ENCODE measurements at places on chromosomes 5 and 9. TPM values are rescaled to one million over a fixed set of nuclear protein-coding genes. Genes with fewer than 3 reads are reported as not detected.
A peak's percentile ranks its signal among the peaks of the same experiment; 100 is the strongest.

The ELAVL2 gene
- 0.62 TPM for total RNA-seq

The ADRA1B gene
- 0.67 TPM for total RNA-seq

GRCh38 chr9:104319685-104320084 is 184.4 kb upstream of the OR13F1 start:
- ATAC-seq = no peak

DNA sequence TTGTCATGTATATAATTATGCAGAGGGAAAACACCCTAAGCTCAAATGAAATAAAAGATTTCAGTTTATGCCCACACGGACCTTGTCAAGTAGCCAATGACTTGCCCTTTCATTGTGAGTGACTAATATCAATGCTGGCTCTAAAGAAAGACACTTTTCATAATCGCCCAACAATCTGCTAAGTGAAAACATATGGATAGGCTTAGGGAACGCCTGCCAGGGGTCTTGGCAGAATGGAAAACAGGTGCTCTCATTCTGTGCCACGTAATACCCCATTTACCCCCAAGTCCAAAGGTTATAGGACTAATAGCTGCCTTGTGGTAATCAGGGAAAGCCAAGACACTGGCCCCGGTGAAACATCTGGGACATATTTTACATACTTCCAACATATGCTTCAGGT is 157.7 kb downstream of the SLF1 start:
- ATAC-seq = no peak

DNA sequence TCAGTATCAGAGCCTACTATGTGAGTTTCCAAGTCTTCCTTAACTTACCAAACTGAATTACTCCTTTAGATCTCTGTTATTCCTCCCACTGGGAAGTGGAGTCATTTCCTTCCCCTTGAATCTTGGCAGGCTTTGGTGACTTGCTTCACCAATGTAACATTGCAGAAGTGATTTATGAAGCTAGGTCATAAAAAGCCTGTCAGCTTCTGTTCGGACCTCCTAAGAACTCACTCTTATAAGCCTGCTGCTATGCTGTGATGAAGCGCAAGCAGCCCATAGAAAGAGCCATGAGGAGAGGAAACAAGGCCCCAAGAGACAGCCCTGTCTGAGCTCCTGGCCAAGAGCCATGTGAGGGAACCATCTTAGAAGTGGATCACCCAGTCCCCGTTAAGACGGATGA is 14.2 kb upstream of the FOXB2 start:
- ATAC-seq = no peak

GRCh38 chr5:154483654-154484392 is 5.8 kb upstream of the HAND1 start:
- ATAC-seq = no peak

DNA sequence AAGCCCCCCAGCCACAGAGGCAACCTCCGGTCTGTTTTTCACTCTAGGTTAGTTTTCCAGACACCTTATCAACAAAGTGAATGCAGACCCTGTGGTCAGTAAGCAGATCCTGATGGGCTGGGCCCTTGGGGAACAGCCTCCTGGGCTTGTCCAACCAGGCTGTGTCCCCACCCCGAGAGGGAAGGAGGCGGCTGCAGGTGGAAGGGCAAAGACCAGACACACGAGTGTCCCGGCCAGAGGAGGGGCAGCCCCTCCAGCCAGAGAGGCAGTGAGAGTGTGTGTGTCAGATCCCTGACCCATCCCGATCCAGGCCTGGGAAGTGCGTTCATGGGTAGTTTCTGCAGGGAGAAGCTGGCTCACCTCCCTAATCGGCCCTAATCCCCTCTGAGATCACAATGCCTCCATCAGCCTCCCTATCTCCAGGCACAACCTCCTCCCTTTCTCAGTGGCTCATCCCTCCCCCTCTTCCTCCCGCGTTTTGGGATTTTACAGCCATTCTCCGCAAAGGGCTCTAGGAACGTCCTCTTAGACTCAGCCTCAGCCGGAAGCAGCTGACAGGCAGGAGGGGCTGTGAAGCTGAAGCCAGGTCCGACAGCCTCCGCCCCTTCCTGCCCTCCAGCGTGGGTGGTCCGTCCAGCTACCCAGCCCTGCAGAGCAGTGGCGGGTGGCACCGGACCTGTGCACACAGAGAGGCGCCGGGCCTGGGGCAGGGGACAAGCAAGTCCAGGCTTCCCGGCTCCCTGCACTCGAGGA is 9.7 kb downstream of the SLC12A7 start:
- ATAC-seq = peak; percentile 15
